ENCODE measurements at places on chromosomes 1 and 21. TPM values are rescaled to one million over a fixed set of nuclear protein-coding genes. Genes with fewer than 3 reads are reported as not detected.

KRTAP10-4 gene
- not detected for total RNA-seq

TNNI3K gene
- total RNA-seq, result not detected

DNA sequence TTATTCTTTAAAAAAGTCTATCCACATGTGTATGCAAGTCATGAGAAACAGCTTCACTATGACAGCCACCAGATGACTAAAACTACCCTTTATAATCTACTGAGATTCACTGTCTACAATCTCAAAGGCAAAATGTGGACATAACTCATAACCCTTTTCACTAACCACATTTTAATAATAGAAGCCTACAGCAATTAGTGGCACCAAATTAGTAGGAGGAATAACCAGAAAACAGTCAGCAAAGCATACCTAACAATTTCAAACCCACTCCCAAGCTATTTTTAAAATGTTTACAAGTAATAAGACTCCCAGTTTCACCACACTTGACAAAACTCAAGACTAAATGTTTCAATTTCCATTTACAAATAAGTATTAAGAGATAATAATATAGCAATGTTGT, 442.9 kb downstream of the PTPRC start:
- no peaks in the 10 kb centered on the region for H3K27me3 ChIP-seq
- DNase-seq, result no peak
- H3K4me1 ChIP-seq, result peaks cover 9% of the 10 kb centered on the region
- H3K4me3 ChIP-seq, result no peak overlapping the region
- H3K27ac ChIP-seq, result no peak overlapping the region

RYR2 gene
- not detected for total RNA-seq

CFHR3 gene
- not detected for total RNA-seq

ASTN1 gene
- total RNA-seq, result not detected

- H3K27ac ChIP-seq, result peak overlapping the region; percentile 88
- no peaks in the 10 kb centered on the region for H3K27me3 ChIP-seq
These were observed 312 bp downstream of the ARNT start for GRCh38 chr1:150876119-150876454.

GRCh38 chr1:217364220-217364619, 266.7 kb downstream of the GPATCH2 start:
- DNase-seq, result no peak
- no peaks in the 10 kb centered on the region for H3K27me3 ChIP-seq
- no peak overlapping the region for H3K4me3 ChIP-seq
- H3K36me3 ChIP-seq, result no peaks in the 10 kb centered on the region

DNA sequence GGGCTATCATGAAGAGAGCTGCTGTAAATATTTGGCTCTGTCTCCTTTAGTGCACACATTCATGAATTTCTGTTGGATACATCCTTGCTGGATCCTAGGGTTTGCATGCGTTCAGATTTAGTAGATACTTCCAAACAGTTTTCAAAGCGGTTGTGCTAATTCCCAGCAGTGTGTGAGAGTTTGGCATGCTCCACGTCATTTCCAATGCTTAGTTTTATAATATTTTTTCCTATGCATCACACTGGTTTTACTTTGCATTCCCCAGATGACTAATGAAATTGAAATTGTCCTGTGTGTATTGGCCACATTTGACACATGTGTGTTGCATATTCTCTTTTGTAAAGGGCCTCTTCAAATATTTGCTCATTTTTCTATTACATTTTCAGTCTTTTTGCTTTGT, 18.5 kb upstream of the AADACL3 start:
- H3K36me3 ChIP-seq, result no peaks in the 10 kb centered on the region
- no peak overlapping the region for H3K4me3 ChIP-seq
- no peak for DNase-seq
- H3K4me1 ChIP-seq, result no peaks in the 10 kb centered on the region
- no peak overlapping the region for H3K27ac ChIP-seq

DNA sequence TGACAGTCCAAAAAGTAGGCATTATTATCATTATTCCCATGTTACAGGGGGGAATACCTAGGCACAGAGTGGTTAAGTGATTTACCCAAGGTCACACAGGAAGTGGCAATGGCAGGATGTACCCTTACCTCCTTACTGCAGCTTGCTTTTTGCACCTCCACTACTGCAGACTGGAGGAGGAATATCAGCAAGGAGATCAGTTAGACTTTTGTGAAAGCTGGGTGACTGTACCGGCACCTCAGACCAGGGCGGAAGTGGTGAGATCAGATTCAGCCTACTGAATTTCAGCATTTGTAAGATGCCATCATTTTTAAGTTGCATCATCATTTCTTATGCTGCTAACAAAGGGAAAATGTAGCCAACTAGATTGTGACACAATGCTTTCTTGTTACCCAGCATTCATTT, 4.5 kb downstream of the ADARB1 start:
- no peak overlapping the region for H3K27ac ChIP-seq
- H3K36me3 ChIP-seq, result peaks cover 14% of the 10 kb centered on the region
- DNase-seq, result no peak
- peaks cover 58% of the 10 kb centered on the region for H3K4me1 ChIP-seq
- H3K27me3 ChIP-seq, result no peaks in the 10 kb centered on the region

DNA sequence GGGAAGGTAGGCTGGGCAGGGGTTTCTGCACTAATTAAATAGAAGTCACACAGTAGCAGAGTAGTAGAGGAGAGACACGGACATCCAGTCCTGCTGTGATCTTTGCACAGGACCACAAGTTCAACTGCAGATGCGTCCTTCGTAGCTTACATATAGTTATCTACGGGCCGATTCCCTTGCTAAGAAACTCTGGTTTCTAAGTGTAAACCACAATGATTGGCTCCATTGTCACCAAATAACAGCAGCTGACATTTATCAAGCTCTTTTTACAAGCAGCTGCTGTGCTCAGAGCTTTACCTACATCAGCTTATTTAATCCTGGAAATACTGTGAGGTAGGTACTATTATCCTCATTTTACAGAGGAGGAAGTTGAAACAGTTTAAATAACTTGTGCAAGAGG, 3.1 kb downstream of the SLC45A3 start:
- no peaks in the 10 kb centered on the region for H3K36me3 ChIP-seq
- no peak overlapping the region for H3K27ac ChIP-seq
- no peak for DNase-seq
- peaks cover 2% of the 10 kb centered on the region for H3K27me3 ChIP-seq
- H3K4me3 ChIP-seq, result no peak overlapping the region
- H3K4me1 ChIP-seq, result peaks cover 33% of the 10 kb centered on the region

DNA sequence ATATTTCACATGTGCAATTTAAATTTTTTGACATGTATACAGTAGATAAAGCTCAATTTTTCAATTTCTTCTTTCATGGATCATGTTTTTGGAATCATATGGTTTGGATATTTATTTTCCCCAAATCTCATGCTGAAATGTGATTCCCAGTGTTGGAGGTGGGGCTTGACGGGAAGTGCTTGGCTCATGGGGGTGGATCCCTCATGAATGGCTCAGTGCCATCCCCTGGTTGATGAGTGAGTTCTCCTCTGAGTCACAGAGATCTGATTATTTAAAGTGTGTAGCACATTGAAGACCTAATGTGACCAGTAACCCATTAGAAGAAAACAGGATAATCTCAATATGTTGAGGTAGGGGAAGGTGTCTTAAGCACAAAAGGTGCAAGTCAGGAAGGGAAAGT, 9.1 kb upstream of the IFI16 start:
- peaks cover 29% of the 10 kb centered on the region for H3K4me1 ChIP-seq
- H3K4me3 ChIP-seq, result no peak overlapping the region
- H3K27me3 ChIP-seq, result no peaks in the 10 kb centered on the region
- H3K36me3 ChIP-seq, result no peaks in the 10 kb centered on the region
- no peak overlapping the region for H3K27ac ChIP-seq

- no peaks in the 10 kb centered on the region for H3K36me3 ChIP-seq
- no peak for DNase-seq
- peaks cover 12% of the 10 kb centered on the region for H3K4me1 ChIP-seq
These were observed 58.9 kb upstream of the NEK2 start for GRCh38 chr1:211734359-211734758.

All from activated B cell treated with CpG ODN at 0.5 μM for 24 hours (primary cell).